Endothelial cell of umbilical vein (primary cell): ENCODE measurements at places on chromosomes 5 and 9. TPM values are rescaled to one million over a fixed set of nuclear protein-coding genes. Genes with fewer than 3 reads are reported as not detected.

Gene AMBP
- total RNA-seq: not detected in 2 replicates

Gene FRMD3
- 6.1 and 7.3 TPM in 2 replicates for total RNA-seq

Gene TMEM252
- not detected in 2 replicates for total RNA-seq

Gene CXCL14
- not detected in 2 replicates for total RNA-seq

Gene RAB24
- 20.6 and 20.7 TPM in 2 replicates for total RNA-seq

Gene ADRB2
- total RNA-seq: 0.60 and 0.86 TPM in 2 replicates

Gene CTXN3
- not detected in 2 replicates for total RNA-seq

Gene CDC14B
- 0.74 and 0.93 TPM in 2 replicates for total RNA-seq

Gene TMEM174
- not detected in 2 replicates for total RNA-seq

Gene DTWD2
- 1.1 and 2.3 TPM in 2 replicates for total RNA-seq

Gene PCDHB4
- 0.21 TPM in 1 of 2 replicates, not detected in the other for total RNA-seq

DNA sequence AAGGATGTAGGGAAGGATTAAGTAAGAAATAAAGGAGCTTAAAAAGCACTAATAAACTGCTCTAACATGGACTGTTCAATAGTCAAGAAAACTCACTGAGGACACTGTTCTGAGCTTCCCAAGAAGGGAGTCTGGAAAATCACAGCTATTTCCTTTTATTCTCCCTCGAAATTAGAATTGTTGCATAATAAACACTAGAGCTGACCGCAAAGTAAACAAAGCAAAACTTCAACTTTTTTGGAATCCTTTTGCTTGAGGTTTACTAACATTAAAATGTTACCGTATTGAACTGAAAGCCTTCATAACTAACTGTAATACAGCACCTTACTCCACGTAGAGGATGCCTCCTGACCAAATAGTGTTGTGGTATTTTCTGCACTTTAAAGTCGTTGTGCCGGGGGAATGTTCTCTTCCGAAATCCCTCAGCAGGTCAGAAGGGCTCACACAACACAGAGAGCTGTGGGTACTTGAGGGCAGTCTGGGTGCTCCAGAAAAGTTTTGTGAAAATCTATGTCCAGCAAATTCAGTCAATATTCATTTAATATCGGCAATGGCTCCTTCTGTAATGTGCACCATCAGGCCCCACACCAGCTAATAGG lies 59.2 kb downstream of the TTLL11 start:
- DNase-seq: no peak

DNA sequence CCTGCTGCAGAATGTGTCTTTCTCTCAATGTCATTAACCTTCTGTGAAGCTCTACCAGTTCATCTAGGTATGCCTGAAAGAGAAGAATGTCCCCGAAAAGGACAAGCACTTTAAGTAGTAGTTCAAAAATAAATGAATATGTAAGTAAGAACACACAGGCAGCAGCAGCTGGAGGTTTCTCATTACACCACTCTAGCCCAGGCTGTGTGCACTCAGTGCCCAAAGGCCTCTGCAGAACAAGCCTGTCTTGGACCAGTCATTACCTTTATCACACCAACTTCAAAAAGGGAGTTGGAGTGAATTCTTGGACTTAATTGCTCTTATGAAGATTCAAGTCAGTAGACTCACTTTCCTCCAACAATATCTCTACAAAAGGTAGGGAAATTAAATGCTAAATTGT lies 268.8 kb downstream of the MLLT3 start:
- no peak for DNase-seq

GRCh38 chr5:75152860-75153259 lies 83.8 kb downstream of the ANKRD31 start:
- DNase-seq: no peak

DNA sequence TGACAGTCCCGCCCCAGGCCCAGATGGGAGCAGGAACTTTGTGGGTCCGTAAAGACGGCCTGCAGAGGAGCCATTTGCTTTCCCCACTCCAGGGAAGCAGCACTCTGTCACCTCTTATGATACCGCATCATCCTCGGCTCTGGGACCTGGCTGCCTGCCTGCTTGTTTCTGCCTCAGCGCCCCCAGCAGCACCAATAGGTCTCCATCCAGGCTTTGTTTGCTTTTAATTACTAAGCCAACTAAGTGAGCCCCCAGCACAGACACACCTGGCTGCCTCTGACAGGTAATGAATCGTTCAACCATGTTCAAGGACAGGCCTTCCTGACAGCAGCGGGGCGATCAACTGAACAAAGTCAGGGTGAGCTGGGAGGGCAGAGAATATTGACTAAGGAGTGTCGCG lies 141.4 kb downstream of the C5orf15 start:
- DNase-seq: no peak

- DNase-seq: no peak
Observed at GRCh38 chr5:75040973-75041372, 11.4 kb downstream of the GCNT4 start.

- no peak for DNase-seq
Observed at GRCh38 chr9:109861918-109862317, 81.9 kb downstream of the PALM2AKAP2 start.

GRCh38 chr9:129835128-129835859 lies at the start of the genes C9orf78 and USP20:
Gene C9orf78, minus strand, starts transcription at chr9:129835275. Its CDS starts 54 bp downstream, at chr9:129835221.
Gene USP20, plus strand, starts transcription at chr9:129835458. Its CDS starts 17,098 bp downstream, at chr9:129852556.
- peak; percentile 96 for DNase-seq

DNA sequence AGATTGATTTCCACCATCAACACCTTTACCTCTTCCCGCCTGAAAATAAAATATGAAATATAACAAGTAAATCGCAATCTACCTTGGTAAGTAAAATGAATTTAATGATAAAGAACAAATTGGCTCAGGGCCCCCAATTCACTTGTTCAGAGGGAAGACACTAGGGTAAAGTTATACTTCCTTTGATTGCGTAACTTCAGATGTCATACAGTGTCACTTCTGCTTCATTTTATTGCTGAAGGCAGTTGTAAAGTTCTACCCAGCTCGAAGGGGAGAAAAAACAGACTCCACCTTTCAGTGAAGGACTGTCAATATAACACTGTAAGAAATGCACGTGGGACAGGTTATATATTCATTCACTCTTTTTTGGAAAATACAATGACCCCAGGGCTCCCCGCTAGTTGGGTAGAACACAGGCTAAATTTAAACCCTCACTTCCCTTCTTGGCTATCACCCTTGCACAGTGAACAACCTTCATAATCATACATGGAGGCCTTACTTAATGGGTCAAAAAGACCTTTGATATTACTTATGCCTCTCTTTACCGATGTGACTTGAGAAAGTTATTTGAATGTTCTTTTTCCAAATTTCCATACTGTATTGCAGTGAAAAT lies 848.8 kb downstream of the MAT2B start:
- DNase-seq: no peak

- DNase-seq: no peak
Observed at GRCh38 chr5:50547303-50547702, 106.2 kb upstream of the EMB start.

GRCh38 chr5:118354797-118355196 lies 633.5 kb downstream of the DTWD2 start:
- DNase-seq: no peak

- DNase-seq: no peak
Observed at GRCh38 chr9:15361737-15362136, 54.7 kb upstream of the TTC39B start.

GRCh38 chr9:109923471-109923760 lies 143.4 kb downstream of the PALM2AKAP2 start:
- peak; percentile 88 for DNase-seq
